SW 1271 (cell line): ENCODE measurements at places on chromosomes 5 and 9.
A peak's percentile ranks its signal among the peaks of the same experiment; 100 is the strongest.

DNA sequence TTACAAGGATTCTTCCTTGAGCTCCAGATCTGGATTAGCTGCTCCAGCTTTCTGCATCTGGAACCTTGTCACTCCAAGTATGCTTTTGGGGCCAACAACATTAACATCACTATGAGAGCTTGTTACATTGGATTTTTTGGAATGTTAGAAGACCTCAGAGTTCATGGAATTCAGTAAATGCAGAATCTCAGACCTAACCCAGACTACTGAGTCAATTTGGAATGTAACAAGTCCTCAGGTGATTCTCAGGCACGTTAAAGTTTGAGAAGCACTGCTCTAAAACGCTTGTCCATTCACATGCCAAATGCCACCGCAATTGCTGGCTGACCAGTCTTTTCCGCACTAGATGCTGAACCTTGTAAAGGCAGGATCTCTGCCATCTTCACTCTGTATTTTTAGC, 251.4 kb upstream of the TRIM32 start:
- no peak for DNase-seq

DNA sequence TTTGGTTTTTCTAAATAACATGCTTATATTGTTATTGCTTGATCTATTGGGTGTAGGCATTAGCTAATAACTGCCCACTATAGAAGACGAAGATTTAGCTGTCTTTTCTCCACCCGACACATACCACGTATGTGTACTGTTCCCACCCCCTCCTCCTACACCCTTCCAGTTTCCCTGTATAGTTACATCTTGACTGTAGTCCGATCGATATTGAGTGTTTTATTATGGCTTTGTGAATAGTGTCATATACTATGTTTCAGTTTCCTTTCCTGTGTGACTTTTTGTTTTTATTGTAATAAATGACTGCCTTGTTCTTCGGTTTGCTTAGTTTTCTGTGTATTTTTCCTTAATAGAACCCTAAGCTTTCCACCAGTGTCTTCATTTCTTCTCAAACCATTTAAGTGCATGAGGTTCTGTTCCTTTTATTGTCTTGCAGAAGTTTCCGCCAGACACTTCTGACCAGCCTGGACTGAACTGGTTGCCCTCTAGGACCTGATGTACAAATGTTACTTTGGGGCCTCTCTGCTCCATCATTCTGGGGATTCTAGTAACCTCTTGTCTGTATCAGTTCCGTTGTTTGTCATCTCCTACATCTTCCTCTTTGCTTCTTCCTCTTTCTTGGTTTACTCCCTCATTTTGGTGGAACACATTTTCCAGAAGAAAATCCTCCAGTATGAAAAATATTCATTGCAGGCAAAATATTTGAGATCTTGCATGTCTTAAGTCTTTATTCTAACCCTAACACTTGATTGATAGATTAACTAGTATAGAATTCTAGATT, 61.8 kb downstream of the PRKACG start:
- no peak for DNase-seq

DNA sequence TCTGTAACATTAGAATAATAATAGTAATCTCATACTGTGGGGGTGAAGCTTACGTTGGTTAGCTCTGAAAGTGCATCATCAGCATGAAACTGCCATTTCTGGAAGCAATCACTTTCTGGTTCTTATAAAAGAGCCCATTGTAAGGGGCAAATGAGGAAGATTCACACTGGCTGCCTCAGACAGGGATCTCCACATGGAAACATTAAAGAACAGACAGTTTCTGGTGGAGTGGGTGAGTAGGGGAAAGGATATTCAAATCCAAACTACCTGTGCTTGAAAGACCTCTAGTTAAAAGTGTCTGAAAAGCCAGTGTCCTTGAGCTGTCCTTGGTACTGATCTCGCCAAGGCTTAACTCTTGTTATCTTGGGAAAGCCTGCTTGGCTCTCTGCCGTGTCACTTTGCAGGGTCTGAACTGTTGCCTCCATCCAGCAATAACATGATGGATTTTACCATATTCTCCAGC, 19.1 kb upstream of the SLC31A2 start:
- no peak for DNase-seq

DNA sequence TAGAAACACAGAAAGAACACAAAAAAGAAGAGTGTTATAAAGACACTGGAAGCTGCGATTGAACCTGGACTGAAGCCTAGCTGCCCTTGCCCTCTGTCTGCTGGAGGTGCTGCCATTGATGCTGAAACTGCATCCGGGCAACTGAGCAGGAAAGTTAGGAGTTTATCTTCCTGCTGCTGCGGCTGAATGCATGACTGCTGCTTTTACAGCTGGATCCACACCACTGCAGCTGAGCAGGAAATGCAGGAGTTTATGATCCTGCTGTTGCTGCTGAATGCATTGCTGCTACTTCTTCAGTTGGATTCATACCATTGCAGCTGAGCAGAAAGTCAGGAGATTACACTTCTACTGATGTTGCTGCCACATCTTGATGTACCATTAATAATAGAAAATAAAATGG, 21.8 kb upstream of the JAKMIP2 start:
- no peak for DNase-seq

GRCh38 chr9:94782355-94783101, 56.0 kb downstream of the AOPEP start:
- no peak for DNase-seq

DNA sequence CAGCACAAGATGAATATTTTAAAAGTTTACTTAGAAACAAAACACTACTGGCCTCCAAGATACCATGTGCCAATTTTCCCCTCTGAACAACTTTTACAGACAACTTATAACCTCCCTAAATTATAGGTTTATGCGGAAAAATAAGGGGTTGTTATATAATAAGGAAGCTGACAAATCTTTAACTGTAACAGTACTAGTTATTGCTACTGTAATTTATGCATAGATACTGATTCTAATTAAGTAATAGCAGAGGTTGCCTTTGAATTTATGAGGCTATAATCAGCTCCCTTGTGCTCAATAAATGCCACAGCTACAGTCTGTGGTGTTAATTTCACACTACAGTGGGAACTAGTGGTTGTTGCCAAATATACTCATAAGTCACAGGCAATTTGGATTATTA, 291.3 kb upstream of the PCSK5 start:
- no peak for DNase-seq

DNA sequence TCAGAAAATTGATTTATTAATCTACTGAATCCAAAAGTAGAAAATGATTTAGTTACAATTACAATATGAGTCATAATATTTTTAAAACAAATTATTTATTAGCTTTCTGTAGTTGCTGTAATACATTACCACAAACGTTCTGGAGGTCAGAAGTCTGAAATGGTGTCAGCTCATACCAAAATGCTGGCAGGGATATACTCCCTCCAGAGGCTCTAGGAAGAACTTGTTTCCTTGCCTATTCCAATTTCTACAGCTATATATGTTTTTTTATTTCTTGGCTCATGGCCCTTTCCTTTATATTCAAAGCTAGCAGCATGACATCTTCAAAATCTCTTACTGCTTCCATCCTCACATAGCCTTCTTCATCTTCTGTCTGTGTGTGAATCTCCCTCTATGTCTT, 667.9 kb upstream of the ITGA1 start:
- peak; percentile 16 for DNase-seq

DNA sequence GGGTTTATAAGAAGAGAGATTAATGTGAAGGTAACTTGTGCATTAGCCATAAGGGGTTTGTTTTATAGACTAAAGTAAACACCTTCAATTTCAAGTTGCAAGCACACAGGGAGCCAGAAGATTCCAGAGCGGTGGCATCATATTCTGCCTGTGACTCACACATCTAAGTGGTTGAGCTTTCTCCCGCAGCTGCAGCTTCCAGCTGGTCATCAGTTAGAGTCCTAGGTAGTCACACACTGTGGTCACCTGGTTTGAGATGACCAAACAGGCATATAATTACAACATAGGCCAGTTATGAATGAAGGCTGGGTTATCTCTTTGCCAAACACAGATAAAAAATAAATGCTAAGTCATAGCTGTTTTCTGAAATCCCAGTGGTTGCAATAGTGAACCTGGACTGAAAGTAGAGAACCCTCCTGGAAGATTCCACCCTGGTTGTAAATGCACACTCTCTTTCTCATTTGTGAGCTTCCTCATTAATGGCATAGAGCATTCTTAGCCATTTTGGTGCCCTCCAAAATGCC, 171.3 kb downstream of the GDNF start:
- DNase-seq, result peak; percentile 94

DNA sequence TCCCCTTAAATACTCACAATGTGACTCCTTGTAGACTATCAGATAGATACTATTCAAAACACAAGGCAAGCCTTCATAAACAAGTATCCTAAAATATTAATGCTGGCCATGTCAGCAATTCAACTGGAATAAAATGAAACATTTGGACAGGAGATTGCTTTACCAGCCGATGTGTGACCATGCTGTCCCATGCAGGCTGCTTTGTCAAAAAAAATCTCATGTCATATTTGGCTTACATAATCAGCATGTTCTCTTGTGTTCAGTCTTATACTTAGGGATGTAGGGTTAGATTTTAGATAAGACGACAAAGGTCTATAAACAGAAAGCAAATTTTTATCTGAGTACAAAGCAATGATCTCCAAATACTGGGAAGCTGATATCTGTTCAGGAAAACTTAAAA, 108.5 kb downstream of the NR6A1 start:
- no peak for DNase-seq

- DNase-seq, result no peak
Observed at GRCh38 chr5:1955586-1955985, 72.9 kb upstream of the IRX4 start.

DNA sequence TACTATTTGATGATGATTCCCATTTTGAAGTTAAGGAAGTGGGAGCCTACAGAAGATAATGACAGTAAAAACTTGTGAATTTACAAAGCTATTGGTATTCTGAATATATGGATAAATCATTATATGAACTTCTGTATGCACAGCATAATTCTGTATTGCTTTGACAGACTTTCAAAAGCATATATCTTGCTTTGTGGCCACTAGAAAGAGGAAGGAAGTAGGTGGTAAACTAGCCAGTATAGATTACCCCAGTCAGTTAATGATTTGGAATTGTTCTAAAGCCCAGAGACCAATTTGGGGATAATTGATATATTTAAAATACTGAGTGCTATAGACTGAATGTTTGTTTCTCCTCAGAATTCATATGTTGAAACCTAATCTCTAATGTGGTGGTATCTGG, 53.0 kb downstream of the NR2F1 start:
- no peak for DNase-seq

GRCh38 chr5:86570427-86571083, 47.2 kb upstream of the COX7C start:
- DNase-seq, result no peak

DNA sequence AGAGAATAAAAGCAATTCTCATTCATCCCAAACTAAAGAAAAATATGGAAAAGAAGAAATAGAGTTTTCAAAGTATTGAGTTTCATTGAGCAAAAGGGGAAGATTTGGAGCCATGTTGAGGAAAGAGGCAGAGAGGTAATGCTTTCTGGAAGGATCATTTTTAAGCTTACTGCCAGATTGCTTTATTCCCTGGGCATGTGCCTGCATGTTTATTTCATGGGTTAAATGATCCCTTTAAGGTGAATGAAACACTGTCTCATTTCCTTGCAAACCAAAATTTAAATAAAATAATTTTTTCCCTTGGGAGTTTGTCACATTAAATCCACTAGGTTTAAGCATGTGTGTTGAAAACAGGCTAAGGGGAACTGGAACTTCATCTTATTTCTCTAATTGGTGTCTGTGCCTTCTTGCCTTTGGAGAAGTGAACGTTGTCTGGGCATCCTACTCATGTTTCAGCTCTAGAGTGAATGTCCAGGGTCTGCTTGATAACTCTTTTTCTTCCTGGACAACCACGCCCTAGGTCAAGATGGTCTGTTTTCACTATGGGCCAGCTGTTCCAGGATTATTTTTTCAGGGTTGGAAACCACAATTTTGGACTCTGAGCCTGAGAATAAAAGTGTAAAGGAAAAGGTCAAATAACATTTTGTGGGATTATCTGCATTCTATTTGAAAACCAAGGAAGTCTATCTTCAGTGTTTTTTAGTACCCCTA, 114.1 kb upstream of the ELL2 start:
- DNase-seq, result no peak

GRCh38 chr5:9015937-9016270, 530.0 kb downstream of the SEMA5A start:
- DNase-seq, result no peak

- no peak for DNase-seq
Observed at GRCh38 chr5:81924442-81924841, 47.4 kb upstream of the ATG10 start.

DNA sequence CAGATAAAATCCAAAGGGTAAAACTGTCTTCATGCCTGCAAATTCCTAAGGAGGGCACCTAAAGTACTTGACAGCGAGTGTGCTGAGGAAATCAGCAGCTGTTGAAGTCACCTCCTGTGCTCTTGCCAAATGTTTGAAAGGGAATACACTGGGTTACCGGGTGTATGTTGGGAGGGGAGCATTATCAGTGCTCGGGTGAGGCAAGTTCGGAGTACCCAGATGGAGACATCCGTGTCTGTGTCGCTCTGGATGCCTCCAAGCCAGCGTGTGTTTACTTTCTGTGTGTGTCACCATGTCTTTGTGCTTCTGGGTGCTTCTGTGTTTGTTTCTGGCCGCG, 727 bp upstream of the ADRB2 start:
- no peak for DNase-seq

- DNase-seq, result no peak
Observed at GRCh38 chr5:30608501-30608900, 585.0 kb upstream of the CDH6 start.

DNA sequence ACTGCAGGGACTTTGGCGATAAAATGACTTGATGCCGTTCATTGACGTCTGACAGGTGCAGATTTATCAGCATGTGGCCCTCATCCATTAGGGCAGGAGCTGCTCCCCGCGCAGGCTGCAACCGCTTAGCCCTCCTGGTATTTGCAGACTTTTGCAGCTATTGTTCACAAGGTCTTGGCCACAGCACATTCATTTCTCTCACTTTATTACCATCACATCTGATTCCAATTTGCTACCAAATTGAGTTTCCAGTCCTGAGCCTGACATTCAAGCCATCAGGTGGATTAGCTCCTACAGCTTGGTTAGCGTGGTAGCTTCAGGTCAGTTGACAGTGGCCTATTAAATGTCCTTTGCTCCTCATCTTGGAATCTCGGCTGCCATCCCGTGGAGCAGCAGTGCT, 299.2 kb downstream of the CD180 start:
- no peak for DNase-seq

- DNase-seq, result no peak
Observed at GRCh38 chr9:98289614-98290201, 34.3 kb upstream of the TBC1D2 start.

- no peak for DNase-seq
Observed at GRCh38 chr5:67246546-67247268, 50.1 kb upstream of the CD180 start.

- DNase-seq, result no peak
Observed at GRCh38 chr9:123238365-123238764, 30.0 kb downstream of the STRBP start.

- DNase-seq, result no peak
Observed at GRCh38 chr5:133338504-133339355, 273.6 kb downstream of the FSTL4 start.

DNA sequence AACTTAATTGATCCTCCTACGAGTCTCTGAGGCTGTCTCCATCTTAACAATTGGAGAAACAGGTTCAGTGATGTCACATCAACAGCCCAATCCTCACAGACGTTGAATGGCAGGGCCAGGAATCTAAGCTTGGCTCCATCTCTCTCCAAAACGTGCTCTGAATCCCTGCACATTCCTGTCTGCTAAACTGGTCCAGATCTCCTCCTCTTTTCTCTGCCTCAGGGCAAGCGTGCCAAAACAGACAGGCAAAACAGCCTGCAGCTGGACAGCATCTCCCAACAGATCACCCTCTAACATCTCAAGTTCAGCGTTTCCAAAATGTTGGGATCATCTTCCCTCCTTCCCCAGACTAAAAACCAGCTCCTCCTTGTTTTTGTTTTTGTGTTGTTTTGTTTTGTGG, 6.6 kb downstream of the FBP1 start:
- DNase-seq, result no peak
